ENCODE measurements at places on chromosomes 7 and 10.
A peak's percentile ranks its signal among the peaks of the same experiment; 100 is the strongest.

- DNase-seq, result no peak
Observed at GRCh38 chr7:44853391-44853790, 5.5 kb upstream of the H2AZ2 start.

DNA sequence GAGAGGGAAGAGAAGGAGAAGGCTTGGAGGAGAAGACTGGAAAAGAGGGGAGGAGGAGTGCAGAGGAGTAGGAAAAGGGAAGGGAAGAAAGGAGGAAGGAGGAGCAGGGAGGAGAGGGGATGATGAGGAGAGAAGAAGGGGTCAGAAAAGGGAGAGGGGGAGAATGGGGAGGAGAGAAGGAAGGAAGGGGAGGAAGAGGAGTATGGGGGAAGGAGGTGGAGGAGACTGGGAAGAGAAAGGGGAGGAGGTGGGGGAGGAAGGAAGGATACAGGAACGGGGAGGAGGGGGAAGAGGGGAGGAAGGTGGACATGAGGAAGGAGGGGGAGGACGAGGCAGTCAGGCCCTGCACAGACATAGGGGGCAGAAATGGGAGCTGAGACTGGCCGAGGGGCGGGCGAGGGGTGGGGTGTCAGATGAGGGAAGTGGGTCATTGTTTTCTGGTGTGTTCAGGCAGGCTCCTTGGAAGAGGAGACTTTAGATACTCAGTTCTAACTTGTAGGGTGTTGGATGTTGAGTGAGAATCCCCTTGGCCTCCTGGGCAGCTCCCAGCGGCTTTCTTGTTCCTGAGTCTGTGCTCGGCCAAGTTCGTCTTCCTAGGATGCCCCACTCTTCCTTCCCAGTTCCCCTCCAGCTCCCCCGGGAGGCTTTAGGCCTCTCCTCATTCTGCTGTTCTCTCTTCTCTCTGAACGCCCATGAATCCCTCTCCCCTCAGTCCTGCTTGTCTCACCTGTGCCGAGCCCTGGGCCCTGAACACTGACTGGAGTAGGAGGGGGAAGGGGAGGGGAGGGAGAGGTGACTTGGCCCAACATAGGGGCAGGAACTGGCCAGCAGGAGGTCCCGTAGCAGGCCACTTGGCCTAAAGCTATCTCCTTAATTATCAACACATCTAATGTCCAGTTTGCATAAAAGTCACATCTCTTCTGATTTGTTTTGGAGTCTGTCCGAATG lies 12.8 kb upstream of the CRHR2 start:
- DNase-seq, result no peak

- DNase-seq, result no peak
Observed at GRCh38 chr10:33886299-33886698, 551.8 kb upstream of the NRP1 start.

GRCh38 chr7:121901026-121901425 lies 28.1 kb downstream of the PTPRZ1 start:
- DNase-seq, result no peak

DNA sequence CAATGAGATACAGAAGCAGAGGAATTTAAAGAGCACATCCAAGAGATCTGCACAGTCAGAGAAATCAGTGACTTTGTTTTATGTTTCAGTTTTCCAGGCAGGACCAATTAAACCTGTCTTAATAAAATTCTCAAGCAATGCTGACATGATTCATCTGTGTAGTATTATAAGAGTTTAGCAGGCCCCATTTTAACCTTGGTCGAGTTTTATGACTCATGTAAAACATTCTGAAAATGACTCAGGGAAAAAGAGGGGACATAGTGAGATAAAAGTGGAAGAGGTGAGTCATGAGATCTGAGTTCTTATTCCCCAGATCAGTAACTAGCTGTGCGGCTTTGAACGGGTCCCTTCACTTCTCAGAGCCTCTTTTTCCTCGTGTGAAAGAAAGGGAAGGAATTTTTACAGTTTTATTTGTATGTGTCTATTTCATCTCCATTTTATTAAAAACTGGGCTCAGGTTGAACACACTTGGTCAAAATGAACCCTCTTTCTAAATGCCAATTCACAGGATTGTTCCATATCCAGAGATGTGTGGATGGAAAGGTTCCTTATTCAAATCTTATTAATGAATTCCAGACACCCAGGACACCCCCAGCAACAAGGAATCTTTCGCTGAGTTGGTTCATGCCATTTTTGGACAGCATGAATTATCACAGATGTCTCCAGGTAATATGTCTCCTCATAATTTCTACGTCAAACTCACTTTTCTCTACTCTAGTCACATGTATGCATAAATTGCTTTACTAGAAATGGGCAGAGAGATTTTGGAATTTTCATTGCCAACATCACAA lies 143.2 kb downstream of the JAZF1 start:
- peak; percentile 94 for DNase-seq

DNA sequence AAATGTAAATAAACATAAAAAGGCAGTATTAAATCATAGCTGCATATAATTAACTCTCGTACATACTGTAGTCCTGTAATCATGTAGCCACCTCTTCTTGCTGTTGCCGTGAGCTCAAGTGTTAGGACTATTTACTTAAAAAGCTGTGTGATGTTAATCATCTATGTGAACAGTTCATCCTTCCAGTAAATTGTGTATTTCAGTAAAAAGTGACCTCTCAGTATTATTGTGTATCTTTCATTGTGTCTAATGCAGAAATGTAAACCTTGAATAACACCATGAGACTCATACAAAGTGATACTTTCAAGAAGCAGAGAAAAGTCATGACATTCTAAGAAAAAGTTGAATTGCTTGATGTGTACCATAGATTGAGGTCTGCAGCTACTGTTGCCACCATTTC lies 38.0 kb downstream of the ADD3 start:
- no peak for DNase-seq

- DNase-seq, result peak; percentile 25
Observed at GRCh38 chr10:34739915-34740314, 75.2 kb downstream of the PARD3 start.

- no peak for DNase-seq
Observed at GRCh38 chr7:84686373-84686772, 491.8 kb upstream of the SEMA3A start.

DNA sequence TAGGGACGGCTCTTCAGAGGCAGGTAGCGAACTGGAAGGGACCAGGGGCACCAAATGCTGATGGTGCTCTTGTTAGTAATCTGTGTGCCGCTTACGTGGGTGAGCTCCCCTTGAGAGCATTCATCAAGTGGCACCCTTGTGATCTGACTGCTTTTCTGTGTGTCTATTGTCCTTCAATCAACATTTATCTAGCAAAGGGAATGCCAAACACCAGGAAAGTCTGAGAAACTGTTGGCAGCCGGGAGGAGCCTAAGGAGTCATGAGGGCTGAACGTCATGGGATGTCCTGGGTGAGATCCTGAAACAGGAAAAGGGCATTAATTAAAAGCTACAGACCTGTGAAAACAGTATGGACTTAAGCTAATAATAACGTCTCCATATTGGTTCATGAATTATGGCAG lies 733.1 kb downstream of the TYW1 start:
- DNase-seq, result no peak

GRCh38 chr7:26937939-26938623 lies 73.7 kb upstream of the SKAP2 start:
- no peak for DNase-seq

DNA sequence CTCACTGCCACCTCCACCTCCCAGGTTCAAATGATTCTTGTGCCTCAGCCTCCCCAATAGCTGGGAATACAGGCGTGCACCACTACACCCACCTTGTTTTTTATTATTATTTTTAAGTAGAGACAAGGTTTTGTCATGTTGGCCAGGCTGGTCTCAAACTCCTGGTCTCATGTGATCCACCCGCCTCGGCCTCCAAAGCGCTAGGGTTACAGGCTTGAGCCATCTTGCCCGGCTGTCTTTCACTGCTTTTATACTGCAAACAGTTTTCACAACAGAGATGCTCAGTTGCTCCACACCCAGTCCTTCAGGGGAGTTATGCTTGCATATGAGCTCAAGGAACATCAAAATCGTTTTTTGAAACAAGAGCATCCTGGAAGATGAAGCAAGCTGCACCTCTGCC lies 1.3 kb upstream of the PRR15 start:
- DNase-seq, result no peak

DNA sequence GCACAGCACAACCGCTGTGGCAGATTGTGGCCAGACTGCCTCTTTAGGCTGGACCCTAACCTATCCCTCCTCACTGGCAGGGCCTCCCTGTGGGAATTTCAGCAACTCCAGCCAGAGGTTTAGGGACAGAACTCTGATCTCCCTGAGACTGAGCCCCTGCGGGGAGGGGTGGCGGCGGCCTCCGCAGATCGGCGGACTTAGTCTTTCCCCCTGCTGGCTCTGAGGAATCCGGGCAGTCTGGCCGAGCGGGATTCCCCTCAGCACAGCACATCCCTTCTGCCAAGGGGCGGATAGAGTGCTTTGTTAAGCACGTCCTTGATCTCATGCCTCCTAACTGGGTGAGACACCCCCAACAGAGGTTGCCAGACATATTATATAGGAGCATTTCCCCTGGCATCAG lies 224.2 kb upstream of the NPY start:
- DNase-seq, result no peak

GRCh38 chr10:131997366-131998049 lies 15.8 kb upstream of the BNIP3 start:
- peak; percentile 33 for DNase-seq

DNA sequence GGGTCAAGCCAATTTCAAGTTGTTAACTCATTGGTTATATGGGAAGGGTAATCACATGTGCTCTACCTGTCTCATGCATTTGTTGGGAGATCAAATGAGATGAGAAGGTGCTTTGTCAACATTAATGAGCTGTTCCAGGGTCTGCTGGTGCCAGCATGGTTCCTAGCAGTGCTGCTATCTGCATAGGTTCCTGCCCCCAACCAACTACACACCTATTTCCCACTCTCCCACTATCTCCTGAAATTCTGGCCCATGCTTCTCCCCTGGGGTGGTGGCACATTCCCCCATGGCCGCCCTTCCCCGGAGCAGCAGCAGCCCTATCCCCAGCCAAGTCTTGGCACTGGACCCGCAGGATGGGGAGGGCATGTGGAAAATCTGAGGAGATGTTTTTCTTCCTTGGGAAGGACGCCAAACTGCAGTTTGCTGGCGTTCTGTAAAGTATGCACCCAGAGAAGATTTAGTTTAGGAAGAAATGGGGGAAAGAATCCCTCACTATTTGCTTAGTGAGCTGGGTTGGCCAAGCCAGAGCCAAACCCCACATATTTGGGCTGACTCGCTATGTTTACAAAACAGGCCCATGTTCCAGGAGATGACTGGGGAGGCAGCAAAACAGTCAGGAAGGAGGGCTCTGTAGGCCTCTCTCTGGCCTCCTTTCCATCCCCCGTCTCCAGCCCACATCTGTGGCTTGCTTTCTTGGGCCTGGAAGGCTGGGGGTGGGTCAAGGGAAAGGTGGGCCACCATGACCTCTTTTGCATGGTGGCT lies 42.5 kb downstream of the PPP1R3C start:
- DNase-seq, result peak; percentile 64

GRCh38 chr10:47253030-47253637 lies 46.9 kb upstream of the GDF10 start:
- no peak for DNase-seq

- no peak for DNase-seq
Observed at GRCh38 chr7:35386816-35387706, 133.2 kb upstream of the TBX20 start.

DNA sequence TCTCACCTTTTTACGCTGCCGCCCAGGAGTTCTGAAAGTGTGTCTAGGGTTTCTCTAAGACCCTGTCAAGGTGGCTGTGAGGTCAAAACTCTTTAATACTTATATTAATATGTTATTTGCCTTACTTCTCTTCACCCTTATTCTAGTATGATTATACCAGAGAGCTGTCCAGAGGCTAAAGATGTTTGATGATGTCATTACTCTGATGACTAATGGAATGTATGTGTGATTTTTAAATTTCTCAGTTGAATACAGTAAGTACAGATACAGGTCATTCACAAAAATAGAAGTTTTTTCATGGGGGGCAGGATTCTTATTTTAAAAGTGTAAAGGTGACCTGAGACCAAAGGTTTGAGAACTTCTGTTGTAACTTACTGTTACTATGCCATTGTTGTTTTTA lies 150.6 kb upstream of the FOXP2 start:
- DNase-seq, result no peak

GRCh38 chr7:120273476-120273975 lies 551 bp downstream of the KCND2 start:
- DNase-seq, result no peak

- DNase-seq, result no peak
Observed at GRCh38 chr10:101666083-101666482, 28.9 kb downstream of the FBXW4 start.

Data from AG09309 (cell line).